ENCODE measurements at places on chromosomes 5 and 9. TPM values are rescaled to one million over a fixed set of nuclear protein-coding genes. Genes with fewer than 3 reads are reported as not detected.
A peak's percentile ranks its signal among the peaks of the same experiment; 100 is the strongest.

The SRD5A1 gene
- total RNA-seq, result 6.4 TPM

The FUT7 gene
- total RNA-seq, result 0.32 TPM

The AGXT2 gene
- not detected for total RNA-seq

DNA sequence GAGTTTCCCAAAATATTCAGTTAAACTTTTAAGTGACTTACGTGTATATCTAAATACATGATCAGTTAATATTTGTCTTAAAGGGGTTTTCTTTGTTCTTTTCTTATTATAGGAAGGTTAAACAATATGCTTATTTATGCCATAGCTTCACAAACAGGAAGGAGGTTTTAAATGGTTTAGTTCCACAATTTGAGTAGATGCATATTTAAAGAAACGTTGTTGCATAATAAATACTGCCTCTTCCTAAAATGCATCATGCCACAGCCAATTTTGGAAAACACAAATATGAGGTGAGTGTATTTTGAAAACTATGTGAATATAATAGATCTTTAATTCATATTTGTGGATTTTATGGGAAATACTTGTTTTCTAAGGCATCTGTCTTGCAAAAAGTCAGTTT is 2.5 kb upstream of the ADRB2 start:
- no peak for DNase-seq
- no peaks in the 10 kb centered on the region for H3K27me3 ChIP-seq
- no peak overlapping the region for H3K4me3 ChIP-seq
- peaks cover 12% of the 10 kb centered on the region for H3K4me1 ChIP-seq
- H3K36me3 ChIP-seq, result no peaks in the 10 kb centered on the region
- H3K27ac ChIP-seq, result no peak overlapping the region

DNA sequence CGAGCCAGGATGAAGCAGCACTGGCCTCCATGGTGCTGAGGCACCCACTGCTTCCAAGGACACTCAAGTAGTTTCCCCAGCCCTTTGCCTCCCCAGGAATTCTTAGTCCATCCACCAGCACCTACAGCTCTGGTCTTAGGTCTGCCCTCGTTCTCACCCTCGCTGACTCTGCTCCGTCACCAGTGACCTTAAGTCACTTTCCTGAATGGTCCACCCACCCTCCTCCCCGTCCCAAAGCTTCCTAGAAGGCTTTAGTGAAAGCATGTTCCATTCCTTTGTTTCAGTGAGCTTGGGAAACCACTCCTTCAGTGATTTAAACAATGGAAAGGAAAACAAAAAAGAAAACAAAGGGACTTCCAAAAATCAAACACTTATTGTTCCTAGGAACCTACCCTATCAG is 54.6 kb upstream of the MAP3K1 start:
- peaks cover 3% of the 10 kb centered on the region for H3K4me1 ChIP-seq
- no peaks in the 10 kb centered on the region for H3K36me3 ChIP-seq
- no peaks in the 10 kb centered on the region for H3K27me3 ChIP-seq
- DNase-seq, result no peak
- no peak overlapping the region for H3K4me3 ChIP-seq

DNA sequence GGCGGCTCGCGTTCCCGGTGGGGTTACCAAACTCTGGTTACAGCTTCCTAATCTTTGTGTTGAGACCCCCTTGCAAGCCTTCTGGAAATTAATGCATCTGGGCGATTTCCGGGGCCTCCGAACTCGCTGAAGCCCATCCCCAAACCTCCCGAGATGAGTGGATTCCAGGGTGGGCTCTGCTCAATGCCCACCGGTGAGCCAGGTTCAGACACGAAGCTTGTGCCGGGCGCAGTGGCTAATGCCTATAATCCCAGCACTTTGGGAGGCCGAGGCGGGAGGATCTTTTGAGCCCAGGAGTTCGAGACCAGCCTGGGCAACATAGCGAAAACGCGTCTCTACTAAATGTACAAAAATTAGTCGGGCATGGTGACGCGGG is 356 bp upstream of the HACD4 start:
- peaks cover 11% of the 10 kb centered on the region for H3K4me1 ChIP-seq
- no peak for DNase-seq
- H3K36me3 ChIP-seq, result no peaks in the 10 kb centered on the region
- no peaks in the 10 kb centered on the region for H3K27me3 ChIP-seq

DNA sequence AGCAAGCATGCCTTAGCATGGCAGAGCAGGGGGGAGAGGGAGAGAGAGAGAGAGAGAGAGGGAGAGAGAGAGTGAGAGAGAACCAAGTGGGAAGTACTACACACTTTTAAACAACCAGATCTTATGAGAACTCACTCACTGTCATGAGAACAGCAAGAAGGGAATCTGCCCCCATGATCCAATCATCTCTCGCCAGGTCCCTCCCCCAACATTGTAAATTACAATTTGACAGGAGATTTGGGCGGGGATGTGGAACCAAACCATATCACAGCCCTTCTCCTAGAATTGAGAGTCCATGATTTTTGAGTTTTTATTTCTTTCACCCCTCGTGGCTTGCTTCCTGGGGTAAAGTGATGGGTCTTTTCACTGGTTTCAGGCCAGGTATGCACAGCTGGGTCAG is 98.8 kb downstream of the DOCK2 start:
- no peaks in the 10 kb centered on the region for H3K27me3 ChIP-seq
- H3K27ac ChIP-seq, result no peak overlapping the region
- H3K4me1 ChIP-seq, result no peaks in the 10 kb centered on the region
- H3K36me3 ChIP-seq, result no peaks in the 10 kb centered on the region

DNA sequence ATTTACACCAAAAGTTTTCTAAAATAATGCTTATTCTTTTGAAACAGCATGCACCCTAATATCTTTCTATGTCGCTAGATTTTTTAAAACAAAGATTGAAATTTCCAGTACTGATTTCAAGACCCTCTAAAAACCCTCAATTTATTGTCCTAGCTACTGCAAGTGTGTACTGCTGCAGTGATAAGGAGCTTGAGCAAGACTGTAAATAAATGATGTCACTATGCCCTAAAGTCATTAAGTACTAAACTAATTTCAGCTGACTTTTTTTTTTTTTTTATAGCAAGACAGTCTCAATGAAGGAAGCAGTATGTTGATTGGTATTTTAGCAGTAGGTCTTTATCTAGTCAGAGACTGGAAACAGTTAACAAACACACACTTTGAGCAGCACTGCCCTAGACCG is 12.2 kb upstream of the MIER3 start:
- no peaks in the 10 kb centered on the region for H3K27me3 ChIP-seq
- no peak overlapping the region for H3K4me3 ChIP-seq
- no peaks in the 10 kb centered on the region for H3K4me1 ChIP-seq
- no peak overlapping the region for H3K27ac ChIP-seq

- no peaks in the 10 kb centered on the region for H3K36me3 ChIP-seq
- DNase-seq, result no peak
- no peak overlapping the region for H3K4me3 ChIP-seq
- peaks cover 5% of the 10 kb centered on the region for H3K4me1 ChIP-seq
These were observed 65.0 kb downstream of the ROR2 start for GRCh38 chr9:91884696-91885687.

DNA sequence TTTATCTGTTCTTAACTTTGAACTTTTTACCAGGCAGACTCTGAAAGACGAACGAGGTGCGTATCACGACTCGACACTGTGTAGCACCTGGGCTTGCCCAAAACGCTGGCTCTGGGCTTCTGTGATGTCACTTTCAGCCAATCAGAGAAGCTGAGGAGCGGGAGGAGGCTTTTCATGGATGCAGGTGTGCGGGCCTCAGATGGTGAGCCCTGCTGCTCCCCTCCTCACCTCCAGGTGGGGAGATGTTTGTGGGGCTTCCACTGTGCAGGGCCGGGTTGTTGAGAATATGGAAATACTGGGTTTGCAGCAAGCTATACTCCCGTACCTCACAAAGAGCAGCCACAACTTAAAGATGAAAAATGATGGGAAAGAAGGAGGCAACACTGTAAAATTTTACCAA is 246.3 kb downstream of the IRX2 start:
- H3K4me3 ChIP-seq, result no peak overlapping the region
- no peak overlapping the region for H3K27ac ChIP-seq
- H3K4me1 ChIP-seq, result no peaks in the 10 kb centered on the region
- H3K36me3 ChIP-seq, result no peaks in the 10 kb centered on the region

DNA sequence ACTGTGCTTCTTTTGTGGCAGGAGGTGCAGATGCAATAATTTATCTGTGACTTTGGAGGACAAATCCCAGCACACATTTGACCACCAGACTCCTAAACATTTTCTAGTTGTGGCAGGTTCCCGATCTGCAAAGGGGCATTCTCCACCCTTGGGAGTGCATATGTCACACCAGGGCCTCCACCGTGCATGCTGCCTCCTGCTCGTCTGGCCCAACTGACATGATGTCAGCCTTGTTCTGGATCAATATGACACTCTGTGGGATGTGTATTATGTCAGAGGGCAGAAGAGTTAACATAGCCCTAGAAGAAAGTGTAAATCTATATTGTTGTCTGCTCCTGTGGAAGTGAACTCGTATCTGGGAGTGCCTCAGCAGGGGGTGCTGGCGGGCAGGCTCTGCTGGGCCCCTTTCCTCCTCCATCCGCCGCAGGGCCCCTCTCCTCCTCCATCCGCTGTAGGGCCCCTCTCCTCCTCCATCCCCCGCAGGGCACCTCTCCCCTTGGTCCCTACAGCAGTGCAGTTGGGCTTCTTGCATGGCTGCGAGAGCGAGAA is 97.7 kb upstream of the PPP1R26 start:
- no peak overlapping the region for H3K4me3 ChIP-seq
- no peaks in the 10 kb centered on the region for H3K36me3 ChIP-seq
- H3K27me3 ChIP-seq, result no peaks in the 10 kb centered on the region

- no peak overlapping the region for H3K27ac ChIP-seq
- no peaks in the 10 kb centered on the region for H3K4me1 ChIP-seq
- H3K4me3 ChIP-seq, result no peak overlapping the region
These were observed 79.3 kb downstream of the BRINP1 start for GRCh38 chr9:119289740-119290433.

The TTLL11 gene
- total RNA-seq, result 27.0 TPM

DNA sequence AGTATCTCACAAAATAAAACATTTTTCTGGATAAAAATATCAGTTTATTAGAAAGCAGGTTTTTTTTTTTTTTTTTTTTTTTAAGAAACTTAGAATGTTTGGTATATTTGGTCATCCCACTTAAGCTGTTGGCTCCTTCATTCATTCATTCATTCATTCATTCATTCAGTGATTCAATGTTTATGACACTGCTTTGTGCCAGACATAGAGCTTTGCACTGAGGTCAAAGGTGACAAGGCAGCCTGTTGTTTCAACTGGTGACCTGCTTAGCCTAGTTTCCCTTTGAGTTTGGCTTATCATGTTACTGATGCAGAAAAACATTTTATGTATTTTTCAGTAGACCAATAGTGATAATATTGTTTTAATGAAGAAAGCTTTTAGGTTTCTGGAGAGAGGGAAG is 23.5 kb downstream of the CPEB4 start:
- DNase-seq, result no peak
- no peaks in the 10 kb centered on the region for H3K27me3 ChIP-seq
- H3K36me3 ChIP-seq, result peaks cover 15% of the 10 kb centered on the region
- no peak overlapping the region for H3K4me3 ChIP-seq
- no peak overlapping the region for H3K27ac ChIP-seq
- peaks cover 68% of the 10 kb centered on the region for H3K4me1 ChIP-seq

DNA sequence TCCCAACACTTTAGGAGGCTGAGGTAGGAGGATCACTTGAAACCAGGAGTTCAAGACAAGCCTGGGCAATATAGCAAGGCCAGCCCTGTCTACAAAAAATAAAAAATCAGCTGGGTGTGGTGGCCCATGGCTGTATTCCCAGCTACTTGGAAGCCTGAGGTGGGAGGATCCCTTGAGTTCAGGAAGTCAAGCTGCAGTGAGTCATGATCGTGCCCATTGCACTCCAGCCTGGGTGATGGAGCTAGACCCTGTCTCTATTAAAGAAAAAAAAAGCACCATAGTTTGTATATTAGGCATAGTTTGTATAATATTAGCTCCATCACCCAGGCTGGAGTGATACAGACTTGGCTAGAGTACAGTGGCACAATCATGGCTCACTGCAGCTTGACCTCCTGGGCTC is 9.6 kb upstream of the NME5 start:
- no peak overlapping the region for H3K27ac ChIP-seq
- H3K4me3 ChIP-seq, result no peak overlapping the region
- H3K36me3 ChIP-seq, result no peaks in the 10 kb centered on the region
- H3K4me1 ChIP-seq, result no peaks in the 10 kb centered on the region
- DNase-seq, result no peak
- no peaks in the 10 kb centered on the region for H3K27me3 ChIP-seq

The ADRA1B gene
- 2.5 TPM for total RNA-seq

The NAIF1 gene
- 12.0 TPM for total RNA-seq

- DNase-seq, result no peak
- H3K27ac ChIP-seq, result no peak overlapping the region
- no peaks in the 10 kb centered on the region for H3K27me3 ChIP-seq
- no peak overlapping the region for H3K4me3 ChIP-seq
- H3K4me1 ChIP-seq, result no peaks in the 10 kb centered on the region
These were observed 51.4 kb downstream of the RFK start for GRCh38 chr9:76342858-76343257.

The MAP1B gene
- 755 TPM for total RNA-seq

GRCh38 chr9:127058645-127059021 is 63.8 kb downstream of the ANGPTL2 start:
- peak; percentile 91 for DNase-seq
- H3K36me3 ChIP-seq, result no peaks in the 10 kb centered on the region

GRCh38 chr5:103375863-103376591 is 117.5 kb downstream of the MACIR start:
- no peak overlapping the region for H3K4me3 ChIP-seq
- H3K27me3 ChIP-seq, result no peaks in the 10 kb centered on the region
- no peak for DNase-seq
- no peak overlapping the region for H3K27ac ChIP-seq

- H3K36me3 ChIP-seq, result no peaks in the 10 kb centered on the region
- peaks cover 11% of the 10 kb centered on the region for H3K4me1 ChIP-seq
- peak overlapping the region; percentile 59 for H3K4me3 ChIP-seq
- peak overlapping the region; percentile 55 for H3K27ac ChIP-seq
- H3K27me3 ChIP-seq, result no peaks in the 10 kb centered on the region
- DNase-seq, result no peak
These were observed 157.0 kb upstream of the RASEF start for GRCh38 chr9:83219924-83220438.

The PTGS1 gene
- total RNA-seq, result 119 TPM

GRCh38 chr5:171422495-171422894 is 3.0 kb downstream of the FGF18 start:
- no peaks in the 10 kb centered on the region for H3K36me3 ChIP-seq
- H3K4me1 ChIP-seq, result peaks cover 27% of the 10 kb centered on the region
- DNase-seq, result no peak
- H3K4me3 ChIP-seq, result no peak overlapping the region

The BTNL8 gene
- 0.58 TPM for total RNA-seq

Measured in esophagus muscularis mucosa (tissue), 4 donors.